Esophagus squamous epithelium (tissue), 5 donors: ENCODE measurements at places on chromosomes 3 and 15. TPM values are rescaled to one million over a fixed set of nuclear protein-coding genes. Genes with fewer than 3 reads are reported as not detected.
A peak's percentile ranks its signal among the peaks of the same experiment; 100 is the strongest.

Gene CAPN3
- total RNA-seq, result 0.82 TPM

DNA sequence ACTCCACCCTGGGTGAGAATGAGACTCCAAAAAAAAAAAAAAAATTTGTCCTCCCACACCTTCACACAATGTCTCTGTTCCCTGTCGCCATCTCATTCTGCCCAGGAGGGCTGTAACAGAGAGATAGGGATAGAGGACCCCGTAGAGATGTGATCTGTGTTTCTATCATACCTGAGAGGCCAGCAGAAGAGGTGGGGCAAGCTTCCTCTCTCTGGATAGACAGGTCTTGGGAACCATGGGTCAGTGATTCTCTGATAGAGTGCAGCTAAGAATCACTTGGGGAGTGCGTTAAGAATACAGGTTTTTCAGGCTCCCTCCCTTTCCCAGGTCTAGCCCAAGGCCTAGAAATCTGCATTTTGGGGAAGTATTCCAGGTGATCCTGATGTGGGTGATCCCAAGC lies 8.3 kb downstream of the CA12 start:
- H3K4me1 ChIP-seq, result peaks cover 56% of the 10 kb centered on the region
- H3K36me3 ChIP-seq, result peaks cover 7% of the 10 kb centered on the region
- H3K4me3 ChIP-seq, result no peak overlapping the region

Gene DZIP1L
- total RNA-seq, result 17.4 TPM

DNA sequence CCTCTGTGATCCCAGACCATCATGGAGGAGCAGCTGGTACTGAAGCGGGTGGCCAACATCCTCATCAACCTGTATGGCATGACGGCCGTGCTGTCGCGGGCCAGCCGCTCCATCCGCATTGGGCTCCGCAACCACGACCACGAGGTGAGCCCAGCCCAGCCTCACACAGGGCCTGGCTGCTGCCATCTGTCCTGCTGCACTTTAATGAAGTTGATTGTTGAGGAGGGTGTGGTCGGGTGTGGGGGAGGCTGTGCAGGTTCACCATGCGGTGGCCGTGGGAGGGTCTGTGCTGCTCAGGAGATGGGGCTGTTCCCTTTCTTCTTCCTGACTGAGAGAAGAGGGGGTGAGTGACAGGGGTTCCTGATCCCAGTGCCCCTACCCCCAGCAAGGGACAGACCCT lies 30.6 kb downstream of the ACAD9 start:
- no peaks in the 10 kb centered on the region for H3K4me1 ChIP-seq
- H3K27me3 ChIP-seq, result no peaks in the 10 kb centered on the region
- peaks cover 63% of the 10 kb centered on the region for H3K36me3 ChIP-seq
- no peak for DNase-seq
- H3K4me3 ChIP-seq, result no peak overlapping the region

GRCh38 chr3:44342176-44342790 lies 3.7 kb downstream of the TCAIM start:
- H3K4me1 ChIP-seq, result no peaks in the 10 kb centered on the region
- H3K36me3 ChIP-seq, result no peaks in the 10 kb centered on the region
- DNase-seq, result no peak
- H3K27me3 ChIP-seq, result no peaks in the 10 kb centered on the region

Gene ITPR1
- total RNA-seq, result 34.0 TPM

Gene ROBO1
- total RNA-seq, result 37.3 TPM

Gene NLGN1
- 0.79 TPM for total RNA-seq

- no peaks in the 10 kb centered on the region for H3K36me3 ChIP-seq
- H3K4me3 ChIP-seq, result no peak overlapping the region
- no peak for DNase-seq
- H3K27ac ChIP-seq, result no peak overlapping the region
Observed at GRCh38 chr15:45126535-45127158, 3.0 kb downstream of the DUOXA1 start.

Gene FSTL1
- total RNA-seq, result 110 TPM

DNA sequence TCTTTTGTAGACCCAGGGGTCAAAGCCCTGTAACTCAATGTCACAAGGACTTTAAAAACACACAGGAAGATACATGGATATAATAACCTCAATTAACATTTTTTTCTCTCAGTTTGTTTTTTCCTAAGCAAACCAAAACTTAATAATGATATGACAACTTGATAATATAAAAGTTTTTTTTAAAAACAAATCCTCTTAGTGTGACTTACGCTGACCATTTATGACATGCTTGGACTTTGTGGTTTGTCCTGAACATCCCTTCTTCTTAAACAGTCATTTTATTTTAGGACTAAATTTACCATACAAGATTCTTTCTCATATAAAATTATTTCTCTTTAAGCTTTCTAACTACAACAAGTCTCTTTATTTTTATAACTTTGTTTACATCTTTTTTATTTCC lies 25.4 kb upstream of the FAM3D start:
- H3K4me1 ChIP-seq, result no peaks in the 10 kb centered on the region
- DNase-seq, result no peak
- H3K4me3 ChIP-seq, result no peak overlapping the region
- H3K36me3 ChIP-seq, result no peaks in the 10 kb centered on the region
- H3K27ac ChIP-seq, result no peak overlapping the region

- no peaks in the 10 kb centered on the region for H3K27me3 ChIP-seq
- H3K36me3 ChIP-seq, result no peaks in the 10 kb centered on the region
- peaks cover 68% of the 10 kb centered on the region for H3K4me1 ChIP-seq
- H3K27ac ChIP-seq, result peak overlapping the region; percentile 43
- no peak for DNase-seq
- H3K4me3 ChIP-seq, result no peak overlapping the region
Observed at GRCh38 chr15:57595011-57595866, 3.5 kb downstream of the MYZAP start.

Gene PTX3
- total RNA-seq, result 1.7 TPM

Gene NUDT16
- total RNA-seq, result 7.5 TPM

Gene IL12A
- 0.44 TPM for total RNA-seq

Gene ADAMTS9
- total RNA-seq, result 6.7 TPM

DNA sequence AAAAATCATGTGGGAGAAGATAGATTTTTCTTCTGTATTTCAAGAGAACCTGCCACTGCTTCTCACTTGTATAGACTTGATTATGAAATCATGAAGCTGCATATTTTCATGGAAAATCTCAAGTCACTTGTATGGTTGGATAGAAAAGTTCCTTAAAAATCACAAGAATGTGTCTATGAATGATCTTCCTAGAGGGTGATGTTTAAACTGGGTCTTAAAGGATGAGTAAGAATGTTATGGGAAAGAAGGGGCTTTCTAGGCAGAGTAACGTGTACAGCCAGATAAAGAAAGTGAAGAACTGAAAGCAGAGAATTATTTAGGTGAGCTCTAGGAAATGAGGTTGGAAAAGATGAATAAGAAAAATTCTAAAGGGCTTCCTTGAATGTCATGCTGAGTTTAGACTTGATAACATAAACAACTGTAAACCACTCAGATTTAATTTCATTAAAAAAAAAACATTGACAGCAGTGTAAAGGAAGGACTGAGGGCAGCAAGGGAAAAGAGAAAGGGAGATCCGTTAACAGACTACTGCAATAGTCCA lies 5.0 kb downstream of the CD47 start:
- H3K4me1 ChIP-seq, result peaks cover 12% of the 10 kb centered on the region
- no peak for DNase-seq
- no peak overlapping the region for H3K27ac ChIP-seq
- no peak overlapping the region for H3K4me3 ChIP-seq
- H3K36me3 ChIP-seq, result no peaks in the 10 kb centered on the region
- no peaks in the 10 kb centered on the region for H3K27me3 ChIP-seq

Gene MKRN2OS
- 0.97 TPM for total RNA-seq
